Activated T-helper 2 cell treated with anti-CD3 and anti-CD28 coated beads, Interferon-gamma antibody, Interleukin-2, Interleukin-4, amounts not matched to agents 10 μg/mL and 5 μg/mL and 100 μg/mL, durations not matched to agents 14 hours and 24 hours and 36 hours (primary cell): ENCODE measurements at places on chromosomes 5 and 9. TPM values are rescaled to one million over a fixed set of nuclear protein-coding genes. Genes with fewer than 3 reads are reported as not detected.
A peak's percentile ranks its signal among the peaks of the same experiment; 100 is the strongest.

DNA sequence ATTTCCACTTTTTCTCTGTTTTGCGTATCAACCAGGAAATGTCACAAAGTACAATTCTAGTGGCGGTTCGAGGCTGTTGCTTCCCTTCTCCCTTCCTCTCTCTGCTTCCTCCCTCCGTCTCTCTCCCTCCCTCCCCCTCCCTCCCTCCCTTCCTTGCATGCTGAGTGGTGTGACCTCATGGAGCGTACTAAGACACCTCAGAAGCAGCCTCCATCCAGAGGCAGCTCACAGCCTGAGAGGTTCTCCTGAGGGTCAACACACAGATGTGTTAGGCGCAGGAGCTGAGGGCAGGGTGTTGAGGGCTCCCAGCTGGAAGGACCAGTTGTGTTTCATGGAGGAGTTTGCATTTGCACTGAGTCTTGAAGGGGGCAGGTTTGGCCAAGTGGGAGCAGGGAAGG lies 57.7 kb downstream of the COL5A1 start:
- H3K27me3 ChIP-seq = no peaks in the 10 kb centered on the region
- H3K27ac ChIP-seq = no peak overlapping the region
- no peak overlapping the region for H3K4me3 ChIP-seq
- no peaks in the 10 kb centered on the region for H3K4me1 ChIP-seq
- no peak for DNase-seq

- H3K36me3 ChIP-seq = no peaks in the 10 kb centered on the region
- H3K4me1 ChIP-seq = no peaks in the 10 kb centered on the region
- peaks cover 1% of the 10 kb centered on the region for H3K27me3 ChIP-seq
- no peak overlapping the region for H3K27ac ChIP-seq
Observed at GRCh38 chr5:59725392-59725767, 168.1 kb downstream of the PDE4D start.

GRCh38 chr9:105055917-105056316 lies 128.0 kb upstream of the ABCA1 start:
- H3K36me3 ChIP-seq = no peaks in the 10 kb centered on the region
- peaks cover 8% of the 10 kb centered on the region for H3K4me1 ChIP-seq
- H3K27me3 ChIP-seq = no peaks in the 10 kb centered on the region
- no peak overlapping the region for H3K4me3 ChIP-seq

The RIGI gene
- 4.8 and 5.0 TPM in 2 replicates for total RNA-seq

GRCh38 chr5:8396756-8397155 lies 527.8 kb downstream of the MTRR start:
- H3K27ac ChIP-seq = no peak overlapping the region
- no peak overlapping the region for H3K4me3 ChIP-seq
- H3K36me3 ChIP-seq = no peaks in the 10 kb centered on the region
- no peak for DNase-seq

DNA sequence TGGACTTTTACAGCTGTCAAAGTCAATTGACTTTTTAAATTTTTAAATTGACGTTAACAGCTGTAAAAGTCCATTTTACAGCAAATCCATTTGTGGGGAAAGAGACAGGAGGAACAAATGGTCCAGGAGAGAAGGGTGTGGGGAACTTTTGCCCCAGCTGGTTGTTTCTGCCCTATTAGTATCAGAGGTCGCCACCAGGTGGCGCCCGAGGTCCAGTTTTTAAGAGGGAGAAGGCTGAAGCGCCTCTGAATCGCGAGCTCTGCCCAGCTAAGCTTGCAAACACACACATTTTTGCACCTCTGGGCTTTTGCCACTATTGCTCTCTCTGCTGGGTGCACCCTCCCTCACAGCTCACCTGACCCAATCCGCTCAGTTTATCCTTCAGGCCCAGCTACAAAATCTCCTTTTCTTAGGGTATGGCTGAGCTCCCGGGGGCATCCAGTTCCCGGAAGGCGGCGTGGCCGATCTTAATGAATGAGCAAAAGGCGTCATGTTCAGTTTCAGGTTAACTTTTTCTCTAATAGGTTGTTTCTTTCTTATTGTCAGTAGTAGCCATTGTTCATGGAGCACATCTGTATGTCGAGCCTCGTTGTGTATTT lies 6.3 kb upstream of the TTLL11 start:
- H3K27ac ChIP-seq = no peak overlapping the region
- H3K4me1 ChIP-seq = peaks cover 9% of the 10 kb centered on the region
- no peaks in the 10 kb centered on the region for H3K36me3 ChIP-seq
- peaks cover 22% of the 10 kb centered on the region for H3K27me3 ChIP-seq
- DNase-seq = peak; percentile 54
- peak overlapping the region; percentile 47 for H3K4me3 ChIP-seq

- no peaks in the 10 kb centered on the region for H3K27me3 ChIP-seq
- H3K36me3 ChIP-seq = no peaks in the 10 kb centered on the region
- DNase-seq = no peak
- no peak overlapping the region for H3K4me3 ChIP-seq
- no peak overlapping the region for H3K27ac ChIP-seq
Observed at GRCh38 chr9:26326563-26326962, 566.0 kb downstream of the CAAP1 start.

DNA sequence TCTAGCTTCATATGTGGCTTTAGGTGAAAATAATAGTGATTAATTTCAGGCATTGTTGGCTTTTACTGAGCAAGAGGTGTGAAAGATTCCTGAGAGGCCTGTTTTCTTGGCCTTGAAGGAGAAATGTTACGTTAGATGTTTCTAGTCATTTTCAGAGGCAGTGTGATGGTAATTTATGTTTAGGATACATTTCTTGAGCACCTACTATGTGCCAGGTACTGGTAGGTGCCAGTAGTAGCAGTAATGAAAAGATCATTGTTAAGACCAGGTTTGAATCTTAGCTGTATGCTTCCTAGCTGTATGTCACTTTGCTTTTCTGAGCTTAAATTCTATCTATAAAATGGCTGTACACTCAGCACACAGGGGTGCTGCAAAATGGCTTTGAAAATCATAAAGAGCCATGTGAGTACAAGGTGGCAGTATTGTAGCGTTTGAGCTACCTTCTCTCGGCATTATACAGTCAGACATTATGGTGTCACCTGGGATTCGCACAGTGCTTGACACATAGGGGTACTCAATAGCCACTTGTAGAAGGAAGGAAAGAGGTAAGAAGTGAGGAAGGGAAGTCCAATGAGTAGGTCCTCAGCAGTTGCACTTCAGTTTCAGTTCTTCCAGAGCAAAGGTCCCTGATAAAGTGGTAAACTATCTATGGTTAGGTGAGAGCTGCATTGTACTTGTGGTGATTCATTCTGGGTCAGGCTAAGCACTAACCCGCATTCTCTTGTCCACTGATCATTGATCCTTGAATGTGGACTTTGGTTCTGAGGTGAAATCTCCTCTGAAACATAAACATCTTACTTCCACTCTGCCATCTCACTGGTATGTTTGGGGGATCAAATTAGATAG lies 166.5 kb upstream of the NR3C1 start:
- peaks cover 14% of the 10 kb centered on the region for H3K4me1 ChIP-seq
- H3K27me3 ChIP-seq = peaks cover 2% of the 10 kb centered on the region
- no peak overlapping the region for H3K27ac ChIP-seq
- no peak for DNase-seq
- no peak overlapping the region for H3K4me3 ChIP-seq
